ENCODE measurements at places on chromosomes 6 and 20.

- no peak for DNase-seq
Observed at GRCh38 chr20:35144694-35145093, 2.4 kb downstream of the EDEM2 start.

DNA sequence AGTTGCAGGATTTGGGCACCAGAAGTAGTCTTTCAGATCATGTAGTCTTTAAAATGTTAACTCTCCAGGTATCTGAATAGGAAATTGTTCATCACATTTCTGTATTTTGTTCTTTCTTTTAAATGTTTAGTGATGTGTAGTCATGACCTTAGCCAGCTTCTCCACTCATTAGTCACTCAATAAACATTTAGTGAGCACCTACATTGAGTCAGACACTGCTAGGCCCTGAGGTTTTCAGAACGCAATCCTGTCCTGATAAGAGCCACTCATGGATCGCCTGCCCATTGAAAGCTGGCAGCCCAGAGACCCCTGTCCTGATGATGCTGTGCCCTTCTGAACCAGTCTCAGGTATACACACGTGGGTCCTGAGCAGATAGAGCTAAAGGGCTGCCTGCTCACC, 163.4 kb upstream of the HEY2 start:
- no peak for DNase-seq

GRCh38 chr20:47235111-47235510, 121.4 kb downstream of the ZMYND8 start:
- DNase-seq, result no peak

DNA sequence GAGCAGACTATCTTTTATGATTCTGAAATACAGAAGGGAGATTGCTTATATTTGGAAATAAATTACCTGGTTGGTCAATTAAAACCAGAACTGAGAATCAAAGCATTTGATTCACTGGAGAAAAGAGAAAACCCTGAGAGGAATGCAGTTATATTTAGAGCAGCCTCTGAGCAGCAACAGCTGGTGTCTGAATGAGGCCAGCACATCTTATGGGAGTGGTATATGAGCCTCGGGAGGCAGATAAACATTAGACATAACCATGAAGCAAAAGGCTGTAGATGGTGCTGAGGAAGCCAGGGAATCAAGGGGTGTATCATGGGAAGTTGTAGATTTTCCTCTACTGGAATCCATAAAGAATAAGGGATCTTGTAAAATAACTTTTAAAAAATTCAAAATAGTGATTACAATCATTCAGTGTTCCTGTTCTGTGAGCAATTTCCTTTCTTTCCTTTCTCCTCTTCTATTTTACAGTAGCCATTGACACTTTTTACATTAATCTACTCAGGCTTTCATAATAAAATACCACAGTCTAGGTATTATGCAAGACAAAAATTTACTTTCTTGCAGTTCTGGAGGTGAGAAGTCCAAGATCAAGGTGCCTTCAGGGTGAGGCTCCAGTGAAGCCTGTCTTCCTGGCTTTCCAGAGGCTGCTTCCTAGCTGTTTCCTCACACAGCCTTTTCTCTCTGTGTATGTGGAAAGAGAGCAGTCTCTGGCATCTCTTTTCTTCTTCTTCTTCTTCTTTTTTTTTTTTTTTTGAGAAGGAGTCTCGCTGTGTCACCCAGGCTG, 32.8 kb upstream of the ENPP5 start:
- DNase-seq, result no peak

DNA sequence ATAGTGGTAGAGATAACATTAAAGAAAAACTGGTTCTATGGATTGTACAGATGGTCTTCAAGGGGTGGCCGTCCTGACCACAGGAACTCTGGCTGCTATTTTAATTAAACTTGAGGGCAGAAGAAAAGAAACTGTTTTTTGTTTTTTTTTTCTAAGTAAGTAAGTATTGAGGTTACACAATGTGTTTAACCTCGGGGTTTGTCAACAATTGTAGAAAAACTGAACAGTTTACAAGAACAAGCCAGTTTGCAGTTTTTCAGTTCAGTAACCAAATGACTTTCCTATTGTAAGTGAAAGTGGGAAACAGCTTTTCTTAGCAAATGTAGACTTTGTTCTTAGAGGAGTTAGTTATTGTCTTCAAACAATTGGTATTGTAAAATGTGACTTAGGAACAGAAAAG, 77.0 kb downstream of the PLCB1 start:
- no peak for DNase-seq

DNA sequence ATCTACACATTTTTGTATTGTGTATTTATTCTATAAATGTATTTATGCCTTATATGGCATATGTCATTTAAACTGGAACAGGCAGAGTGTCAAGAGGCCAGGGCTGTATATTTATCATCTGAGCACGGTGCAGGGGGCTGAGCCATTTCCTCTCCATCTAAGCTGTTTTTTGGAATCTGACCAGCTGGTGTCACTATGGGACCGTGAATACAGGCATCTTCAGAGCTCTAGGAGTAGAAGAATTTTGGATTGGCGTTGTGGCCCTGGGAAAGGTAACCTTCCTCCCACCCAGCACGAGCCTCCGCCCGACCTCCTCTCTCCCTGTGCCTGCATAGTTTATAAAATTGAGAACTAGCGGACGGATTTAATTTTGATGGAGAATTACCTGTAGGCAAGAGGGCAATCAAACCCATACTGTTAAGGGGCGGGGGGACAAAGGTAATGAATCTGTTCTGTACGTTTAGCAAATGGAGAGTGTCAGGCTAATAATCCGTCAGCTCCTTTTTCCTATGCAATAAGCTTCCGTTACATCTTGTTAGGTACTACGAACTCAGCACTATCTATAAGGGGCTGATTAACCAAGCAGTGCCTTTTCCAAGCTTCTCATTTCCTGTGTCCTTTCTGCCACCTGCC, 29.0 kb upstream of the EEF1E1 start:
- peak; percentile 29 for DNase-seq

- no peak for DNase-seq
Observed at GRCh38 chr20:23461180-23461579, 8.5 kb upstream of the CST11 start.

DNA sequence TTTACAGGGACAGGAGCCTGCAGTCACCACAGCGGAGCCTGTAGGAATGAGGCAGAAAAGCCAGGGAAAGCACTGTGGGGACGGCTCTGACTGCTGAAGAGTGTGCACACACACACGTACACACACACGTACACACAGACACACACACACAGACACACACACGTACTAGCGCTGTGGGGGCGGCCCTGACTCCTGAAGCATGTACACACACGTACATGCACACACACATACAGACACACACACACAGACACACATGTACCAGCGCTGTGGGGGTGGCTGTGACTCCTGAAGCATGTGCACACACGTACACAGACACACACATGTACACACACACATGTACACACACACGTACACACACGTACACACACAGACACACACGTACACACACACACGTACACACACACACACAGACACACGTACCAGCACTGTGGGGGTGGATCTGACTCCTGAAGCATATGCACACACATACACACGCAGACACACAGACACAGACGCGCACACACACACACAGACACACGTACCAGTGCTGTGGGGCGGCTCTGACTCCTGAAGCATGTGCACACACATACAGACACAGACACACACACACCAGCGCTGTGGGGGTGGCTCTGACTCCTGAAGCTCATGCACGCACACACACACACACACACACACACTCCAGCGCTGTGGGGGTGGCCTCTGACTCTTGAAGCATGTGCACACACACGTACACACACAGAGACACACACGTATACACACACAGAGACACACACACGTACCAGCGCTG, 127.3 kb downstream of the DLL1 start:
- DNase-seq, result no peak

DNA sequence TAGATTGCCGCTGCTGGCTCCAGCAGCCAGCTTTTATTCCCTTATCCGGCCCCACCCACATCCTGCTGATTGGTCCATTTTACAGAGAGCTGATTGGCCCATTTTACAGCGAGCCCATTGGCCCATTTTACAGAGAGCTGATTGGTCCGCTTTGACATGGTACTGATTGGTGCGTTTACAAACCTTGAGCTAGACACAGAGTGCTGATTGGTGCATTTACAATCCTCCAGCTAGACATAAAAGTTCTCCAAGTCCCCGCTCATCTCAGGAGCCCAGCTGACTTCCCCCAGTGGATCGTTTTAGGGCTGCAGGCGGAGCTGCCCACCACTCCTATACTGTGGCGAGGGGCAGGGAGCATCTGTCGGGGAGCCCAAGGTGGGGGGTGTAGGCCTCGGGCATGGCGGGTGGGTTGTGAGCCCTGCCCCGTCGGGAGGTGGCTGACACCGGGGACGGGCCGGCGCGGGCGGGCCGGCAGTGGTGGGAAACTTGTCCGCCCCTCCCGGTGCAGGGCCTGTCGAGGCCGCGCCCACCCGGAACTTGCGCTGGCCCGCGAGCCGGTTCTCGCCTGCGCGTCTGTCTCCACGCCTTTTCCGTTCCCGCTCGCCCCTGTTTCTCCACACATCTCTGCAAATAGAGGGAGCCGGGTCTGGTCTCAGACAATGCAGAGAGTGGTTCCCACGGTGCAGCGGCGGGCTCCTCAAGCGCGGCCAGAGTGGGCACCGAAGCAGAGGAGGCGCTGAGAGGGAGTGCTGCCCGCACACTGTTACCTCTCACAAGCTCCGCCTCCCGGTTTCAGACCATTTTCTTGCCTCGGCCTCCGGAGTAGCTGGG, 86.1 kb upstream of the STMND1 start:
- DNase-seq, result no peak

DNA sequence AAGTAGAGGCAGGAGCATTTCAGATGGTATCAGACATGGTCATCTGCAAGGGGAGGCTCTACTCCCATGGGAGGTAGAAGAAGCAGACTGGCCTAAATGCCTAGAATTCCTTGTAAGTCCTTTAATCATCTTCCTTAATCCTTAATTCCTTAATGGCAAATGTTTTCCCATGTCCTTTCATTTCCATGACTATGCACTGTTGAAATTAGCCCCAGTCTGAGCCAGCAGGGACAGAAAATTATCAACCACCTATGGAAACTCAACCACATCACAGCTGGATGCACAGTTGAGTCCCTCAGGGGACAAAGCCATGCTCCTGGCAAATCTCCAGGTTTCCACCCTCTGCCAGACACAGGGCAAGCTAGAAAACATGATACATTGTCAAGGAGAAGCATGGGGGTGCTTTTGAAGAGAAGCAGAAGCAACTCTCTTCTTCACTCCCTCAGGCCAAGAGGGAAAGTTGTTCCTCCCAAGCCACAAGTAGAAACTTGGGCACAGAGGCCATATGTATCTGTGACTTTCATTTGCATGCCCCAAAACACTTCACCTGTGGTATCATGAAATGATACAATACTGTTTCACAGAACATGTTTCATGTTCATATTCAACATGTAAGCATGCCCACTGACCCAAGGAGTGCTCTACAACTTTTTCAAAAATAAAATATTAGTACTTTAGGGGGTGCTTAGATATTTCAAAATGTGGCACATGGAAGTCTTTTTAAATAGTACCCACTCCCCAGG, 683.6 kb downstream of the KIF16B start:
- peak; percentile 84 for DNase-seq

DNA sequence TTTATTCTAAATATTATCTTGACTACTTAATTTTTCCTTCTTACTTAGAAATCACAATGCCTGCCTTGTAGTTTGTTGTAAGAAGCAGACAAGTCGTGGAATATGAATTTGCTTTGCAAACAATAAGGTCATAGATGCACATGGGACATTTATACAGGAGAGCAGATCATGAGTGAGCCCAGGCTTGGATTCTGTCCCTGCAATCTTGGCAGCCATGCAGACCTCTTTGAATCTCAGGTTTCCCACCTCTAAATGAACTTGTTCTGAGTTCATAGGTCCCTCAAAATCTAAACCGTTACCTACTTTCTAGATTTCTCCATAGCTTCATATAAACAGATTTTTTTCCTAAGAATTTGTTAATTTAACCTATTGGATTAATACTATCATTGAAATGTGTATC, 19.5 kb downstream of the KIAA0408 start:
- no peak for DNase-seq

GRCh38 chr20:24867556-24867955, 81.5 kb upstream of the CST7 start:
- DNase-seq, result no peak

DNA sequence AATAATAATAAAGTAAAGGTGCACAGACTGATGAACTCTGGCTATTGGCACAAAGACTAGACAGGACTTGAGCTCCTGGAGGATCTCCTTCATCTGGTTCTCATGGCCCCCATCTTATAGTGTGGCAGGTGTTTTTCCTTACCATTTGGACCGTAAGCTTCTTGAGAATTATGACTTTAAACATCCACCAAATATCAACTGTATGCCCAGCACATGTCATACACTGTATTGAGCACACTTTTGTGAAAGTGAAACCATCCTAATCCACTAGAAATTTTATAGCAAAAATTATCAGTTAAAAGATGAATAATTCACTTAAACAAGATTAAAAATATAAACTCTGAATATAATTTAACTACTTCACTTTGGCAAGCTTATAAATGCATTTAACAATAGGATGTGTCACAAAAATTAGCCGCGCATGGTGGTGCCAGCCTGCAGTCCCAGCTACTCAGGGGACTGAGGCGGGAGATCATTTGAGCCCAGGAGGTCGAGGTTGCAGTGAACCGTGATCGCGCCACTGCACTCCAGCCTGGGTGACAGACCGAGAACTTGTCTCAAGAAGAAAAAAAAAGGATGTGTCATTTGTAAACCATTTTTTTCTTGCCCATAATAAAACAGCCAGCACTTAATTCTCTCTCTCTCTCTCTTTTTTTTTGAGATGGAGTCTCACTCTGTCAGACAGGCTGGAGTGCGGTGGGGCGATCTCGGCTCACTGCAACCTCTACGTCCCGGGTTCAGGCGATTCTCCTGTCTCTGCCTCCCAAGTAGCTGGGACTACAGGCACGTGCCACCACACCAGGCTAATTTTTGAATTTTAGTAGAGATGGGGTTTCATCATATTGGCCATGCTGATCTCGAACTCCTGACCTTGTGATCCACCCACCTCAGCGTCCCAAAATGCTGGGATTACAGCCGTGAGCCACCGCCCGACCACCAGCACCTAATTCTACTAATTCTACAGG, 9.1 kb downstream of the HIVEP2 start:
- no peak for DNase-seq

GRCh38 chr6:125307964-125308615, 6.3 kb upstream of the HDDC2 start:
- no peak for DNase-seq

DNA sequence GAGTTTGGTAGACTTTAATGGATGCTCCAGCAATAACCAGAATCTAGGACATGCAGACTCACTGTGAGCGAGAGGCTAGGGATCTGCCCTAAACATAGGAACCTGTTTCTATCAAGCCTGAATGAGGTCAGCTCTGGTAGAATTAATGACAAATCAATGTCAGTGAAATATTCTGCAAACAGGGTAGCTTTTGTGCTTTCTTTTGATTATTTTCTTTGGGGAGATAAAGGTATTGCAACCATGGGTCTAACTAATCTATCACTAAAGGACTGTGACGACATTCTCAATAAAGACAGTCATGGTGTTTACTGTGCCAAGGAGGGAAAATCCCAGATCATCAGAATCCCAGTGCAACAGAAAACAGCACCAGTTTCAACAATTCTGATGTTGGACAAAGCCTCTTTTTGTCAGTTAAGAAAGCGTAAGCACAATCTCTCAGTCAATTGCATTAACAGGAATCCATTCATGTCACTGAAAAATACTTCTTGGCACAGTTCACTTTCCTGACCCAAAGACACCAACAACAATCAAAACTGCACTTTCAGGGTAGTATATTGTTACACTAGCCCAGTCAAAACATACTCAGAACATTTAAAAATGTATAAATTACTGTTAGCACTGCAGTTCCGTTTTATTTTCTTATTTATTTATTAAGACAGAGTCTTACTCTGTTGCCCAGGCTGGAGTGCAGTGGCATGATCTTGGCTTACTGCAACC, 36.8 kb upstream of the SMIM29 start:
- no peak for DNase-seq

GRCh38 chr6:128413291-128413690, 107.1 kb downstream of the PTPRK start:
- DNase-seq, result no peak

Measured in NCI-H2171 treated with DMSO at 0.1 percent for 48 hours (cell line).